Right ventricle myocardium superior (tissue), 1 donor: ENCODE measurements at places on chromosomes 2 and 18.

GRCh38 chr2:165431014-165431413 is 38.5 kb upstream of the CSRNP3 start:
- no peak for DNase-seq

DNA sequence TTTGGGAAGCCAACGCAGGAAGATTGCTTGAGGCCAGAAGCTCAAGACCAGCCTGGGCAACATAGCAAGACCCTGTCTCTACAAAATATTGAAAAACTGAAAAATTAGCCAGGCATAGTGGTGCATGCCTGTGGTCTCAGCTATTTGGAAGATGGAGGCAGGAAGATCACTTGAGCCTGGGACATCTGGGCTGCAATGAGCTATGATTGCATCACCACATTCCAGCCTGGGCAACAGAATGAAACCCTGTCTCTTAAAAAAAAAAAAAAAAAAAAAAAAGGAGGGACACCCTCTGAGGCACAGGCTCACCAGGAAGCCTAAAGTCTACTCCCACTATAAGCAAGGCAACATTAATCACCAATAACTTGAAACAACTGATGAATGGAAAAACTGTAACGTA is 151.1 kb downstream of the CCDC148 start:
- DNase-seq = no peak

- DNase-seq = no peak
These were observed 7.8 kb downstream of the RBM44 start for GRCh38 chr2:237806334-237806733.

DNA sequence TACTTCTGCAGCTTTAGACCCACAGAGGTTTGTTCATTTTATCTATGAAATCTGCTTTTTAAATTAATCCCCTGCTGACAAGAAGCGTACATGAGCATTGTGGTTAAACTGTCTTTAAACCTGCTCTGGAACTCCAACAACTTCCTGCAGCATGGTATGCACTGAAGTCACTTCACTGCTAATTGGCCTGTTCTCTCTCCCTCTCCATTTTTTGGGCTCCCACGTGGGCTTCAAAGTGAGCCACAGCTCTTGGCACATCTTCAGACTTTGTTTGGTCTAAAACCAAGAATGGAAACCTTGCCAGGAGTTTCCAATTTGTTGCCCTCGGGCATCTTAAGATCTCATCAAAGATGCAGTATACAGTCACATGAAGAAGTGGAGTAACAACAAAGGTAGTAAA is 311.4 kb downstream of the LRRTM1 start:
- no peak for DNase-seq

DNA sequence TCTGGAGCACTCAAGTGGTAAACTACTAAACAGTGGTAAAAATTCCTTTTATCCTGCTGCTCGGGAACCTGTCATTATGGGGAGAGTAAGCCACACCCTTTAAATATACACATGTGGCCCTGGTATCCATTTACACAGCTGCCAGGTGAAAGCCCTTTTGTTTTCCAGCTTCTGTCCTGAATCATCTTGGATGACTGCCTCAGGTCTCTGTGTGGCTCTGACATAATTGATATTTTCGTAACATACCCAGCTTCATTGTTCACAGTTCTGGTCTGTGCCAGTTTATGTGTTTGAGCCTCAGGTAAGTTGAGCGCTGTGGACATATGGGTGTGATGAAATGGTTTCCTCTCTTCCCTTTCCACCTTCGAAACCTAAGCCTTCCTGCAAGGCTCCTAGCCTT is 15.7 kb upstream of the TTC39C start:
- no peak for DNase-seq

GRCh38 chr2:9405636-9406035 is 17.7 kb downstream of the ITGB1BP1 start:
- DNase-seq = no peak

- DNase-seq = no peak
These were observed 1220.2 kb upstream of the ACVR2A start for GRCh38 chr2:146624430-146625160.

DNA sequence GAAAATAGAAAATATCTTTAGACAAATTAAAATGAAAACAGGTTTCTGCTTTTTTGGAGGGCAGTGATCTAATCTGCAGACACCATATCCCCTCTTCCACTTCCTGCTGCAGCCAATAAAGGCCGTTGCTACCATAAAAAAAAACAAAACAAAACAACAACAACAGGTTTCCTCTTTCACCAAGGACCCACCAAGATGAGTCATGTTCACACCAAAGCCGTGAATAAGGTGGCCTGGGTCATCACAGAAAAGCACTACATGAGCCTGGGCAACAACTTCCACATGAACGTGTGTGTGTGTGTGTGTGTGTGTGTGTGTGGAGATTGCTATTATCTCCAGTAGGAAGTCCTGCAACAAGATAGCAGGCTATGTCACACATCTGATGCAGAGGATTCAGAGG is 24.8 kb upstream of the TFCP2L1 start:
- no peak for DNase-seq
